Heart left ventricle (tissue), 16 donors: ENCODE measurements at places on chromosomes 6 and 20. TPM values are rescaled to one million over a fixed set of nuclear protein-coding genes. Genes with fewer than 3 reads are reported as not detected.
A peak's percentile ranks its signal among the peaks of the same experiment; 100 is the strongest.

GRCh38 chr6:2820415-2820814, 21.2 kb downstream of the SERPINB1 start:
- H3K27me3 ChIP-seq = no peaks in the 10 kb centered on the region
- H3K36me3 ChIP-seq = no peaks in the 10 kb centered on the region
- no peak overlapping the region for H3K4me3 ChIP-seq
- no peak overlapping the region for H3K27ac ChIP-seq

The ANKRD66 gene
- not detected for total RNA-seq

The TNFRSF6B gene
- 3.1 TPM for total RNA-seq

DNA sequence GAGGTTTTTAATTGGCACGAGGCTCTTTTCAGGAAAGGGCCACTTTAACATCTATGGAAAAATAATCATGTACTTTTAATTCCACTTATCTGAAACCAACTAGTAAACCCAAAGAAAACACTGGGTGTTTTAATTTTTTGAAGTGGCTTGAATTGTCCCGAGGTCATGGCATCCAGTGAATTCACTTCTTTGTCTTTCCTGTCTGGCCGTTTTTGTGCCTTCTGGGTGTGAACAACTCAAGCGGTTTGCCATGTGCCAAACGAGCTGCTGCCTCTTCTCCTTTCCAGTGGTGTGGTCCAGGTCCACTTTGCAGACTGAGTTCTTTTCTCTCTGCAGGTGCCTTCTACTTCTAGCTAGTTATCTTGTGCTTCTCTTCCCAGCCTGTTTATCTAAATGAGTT, 117.5 kb downstream of the PLCB4 start:
- no peaks in the 10 kb centered on the region for H3K27me3 ChIP-seq
- DNase-seq = no peak
- no peaks in the 10 kb centered on the region for H3K4me1 ChIP-seq
- no peak overlapping the region for H3K27ac ChIP-seq
- no peak overlapping the region for H3K4me3 ChIP-seq

DNA sequence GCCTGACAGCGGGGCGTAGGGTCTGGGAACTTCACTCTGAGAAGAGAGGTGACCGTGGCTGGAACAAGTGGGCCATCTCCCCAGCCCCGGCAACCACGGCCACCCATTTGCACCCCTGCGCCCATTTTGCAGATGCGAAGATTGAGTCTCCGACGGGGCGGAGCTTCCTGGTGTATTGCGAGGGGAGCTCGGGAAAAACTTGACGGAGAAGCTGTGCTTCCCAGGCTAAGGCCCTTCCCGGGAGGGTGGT, 653 bp downstream of the ZNF335 start:
- peaks cover 17% of the 10 kb centered on the region for H3K4me1 ChIP-seq
- no peak for DNase-seq
- no peaks in the 10 kb centered on the region for H3K27me3 ChIP-seq
- peak overlapping the region; percentile 90 for H3K27ac ChIP-seq
- peaks cover 34% of the 10 kb centered on the region for H3K36me3 ChIP-seq

DNA sequence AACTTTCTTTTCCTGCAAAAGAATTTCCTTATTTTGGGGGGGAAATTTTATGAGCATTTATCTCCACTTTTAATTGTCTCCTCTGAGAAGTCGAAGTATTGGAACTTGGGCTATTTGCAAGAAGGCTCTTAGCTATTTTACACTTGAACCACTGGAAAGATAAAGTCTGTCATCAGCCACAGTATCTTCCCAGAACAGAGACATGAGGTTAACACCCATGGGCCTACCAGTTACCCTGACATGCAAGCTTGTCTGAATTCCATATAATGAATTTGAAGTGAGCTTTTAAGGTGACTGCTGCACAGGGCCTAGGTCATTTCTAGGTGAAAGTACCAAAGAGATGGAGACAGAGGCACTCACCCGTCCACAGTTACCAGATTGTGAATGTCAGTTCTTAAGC, 193.1 kb downstream of the SIM1 start:
- no peak for DNase-seq
- no peaks in the 10 kb centered on the region for H3K4me1 ChIP-seq
- no peak overlapping the region for H3K27ac ChIP-seq
- no peaks in the 10 kb centered on the region for H3K36me3 ChIP-seq
- no peak overlapping the region for H3K4me3 ChIP-seq
- no peaks in the 10 kb centered on the region for H3K27me3 ChIP-seq

- no peak overlapping the region for H3K4me3 ChIP-seq
- DNase-seq = no peak
These were observed 36.4 kb upstream of the SMOC2 start for GRCh38 chr6:168404560-168404959.

The CTCFL gene
- not detected for total RNA-seq

The KIF6 gene
- total RNA-seq = 0.43 TPM

DNA sequence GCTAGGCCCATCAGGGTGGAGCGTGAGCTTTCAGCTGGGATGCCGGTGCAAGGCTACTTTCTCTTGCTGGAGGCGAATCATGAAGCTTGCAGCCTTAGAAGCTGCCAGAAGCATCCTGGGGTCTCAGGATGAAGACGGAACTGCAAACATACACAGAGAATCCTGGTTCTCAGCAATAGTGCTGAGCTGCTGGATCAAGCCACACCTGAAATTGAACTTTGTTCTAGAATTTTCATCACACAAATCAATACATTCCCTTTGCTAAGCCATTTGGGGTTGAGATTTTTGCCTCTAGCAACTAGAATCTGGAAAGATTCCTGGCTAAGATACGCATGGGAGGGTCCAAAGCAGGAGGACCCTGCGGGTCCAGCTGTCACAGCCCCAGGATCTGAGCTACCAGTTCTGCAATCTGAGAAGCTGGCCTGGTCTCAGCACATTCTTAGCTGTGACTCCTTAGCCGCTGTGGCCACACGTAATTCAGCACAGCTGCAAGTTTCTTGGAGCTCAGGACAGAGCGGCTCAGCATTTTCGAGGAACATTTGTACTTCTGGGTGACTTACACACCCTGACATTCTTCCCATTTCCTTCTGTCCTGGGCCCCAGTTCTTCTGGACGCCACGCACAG, 6.6 kb upstream of the ARFGAP1 start:
- H3K27me3 ChIP-seq = no peaks in the 10 kb centered on the region
- no peaks in the 10 kb centered on the region for H3K4me1 ChIP-seq
- no peak overlapping the region for H3K27ac ChIP-seq
- DNase-seq = no peak
- H3K4me3 ChIP-seq = no peak overlapping the region
- H3K36me3 ChIP-seq = no peaks in the 10 kb centered on the region

The SMLR1 gene
- total RNA-seq = not detected

The SRMS gene
- total RNA-seq = not detected

- H3K4me1 ChIP-seq = no peaks in the 10 kb centered on the region
- no peaks in the 10 kb centered on the region for H3K27me3 ChIP-seq
These were observed 26.0 kb upstream of the PLAGL1 start for GRCh38 chr6:144033816-144034735.
